ENCODE measurements at places on chromosomes 2 and 18.
A peak's percentile ranks its signal among the peaks of the same experiment; 100 is the strongest.

- DNase-seq = no peak
These were observed 24.0 kb upstream of the VPS4B start for GRCh38 chr18:63446266-63446665.

DNA sequence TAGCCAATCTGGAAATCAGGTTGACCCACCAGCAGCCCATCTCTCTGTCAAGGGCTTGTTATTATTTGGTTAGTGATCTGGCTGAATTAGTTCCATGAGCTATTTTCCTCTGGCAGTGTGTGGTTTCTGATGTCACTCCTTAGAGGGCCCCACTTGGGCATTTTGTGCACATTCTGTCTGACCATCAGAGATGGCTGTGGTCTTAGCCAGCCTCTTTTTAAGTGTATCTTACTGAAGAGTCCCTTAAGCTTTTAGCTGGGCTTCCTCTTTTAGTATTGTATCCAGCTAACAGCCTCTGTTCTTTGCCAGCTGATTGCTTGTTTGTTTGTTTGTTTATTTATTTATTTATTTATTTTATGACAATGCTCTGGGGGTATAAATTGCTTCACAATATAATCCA is 951.1 kb upstream of the CNTNAP5 start:
- DNase-seq = no peak

DNA sequence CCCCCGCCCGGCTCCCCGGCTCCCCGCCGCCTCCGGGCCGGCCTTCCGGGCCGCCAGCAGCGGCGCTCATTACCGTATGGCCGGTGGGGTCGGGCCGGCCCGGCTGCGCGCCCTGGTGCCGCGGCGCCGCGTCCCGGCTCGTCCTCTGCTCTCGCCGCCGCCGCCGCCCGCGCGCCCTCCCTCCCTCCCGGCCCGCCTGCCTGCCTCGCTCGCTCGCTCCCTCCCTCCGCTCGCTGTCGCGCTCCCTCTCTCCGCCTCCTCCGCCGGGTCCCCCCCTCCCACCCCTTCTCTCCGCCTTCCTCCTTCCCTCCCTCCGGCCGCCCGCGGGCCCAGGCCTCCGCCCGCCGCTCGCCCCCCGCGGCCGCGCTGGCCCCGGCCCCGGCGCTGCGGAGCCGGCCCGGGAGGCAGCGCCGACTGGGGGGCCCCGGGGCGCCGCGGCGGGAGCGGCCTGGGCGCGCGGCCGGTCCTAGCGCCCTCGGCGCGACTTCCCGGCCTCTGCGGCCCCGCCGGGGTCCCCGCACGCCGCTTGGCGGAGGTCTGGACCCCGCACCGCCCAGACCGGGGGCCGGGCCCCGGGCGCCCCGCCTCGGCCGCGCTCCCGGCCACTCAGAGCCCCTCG is at the start of gene DNMT3A:
Gene DNMT3A, minus strand, starts transcription at position 173 of the 619 bp plus-strand sequence. CDS start 27,941 bp downstream, outside the sequence.
- no peak for DNase-seq

DNA sequence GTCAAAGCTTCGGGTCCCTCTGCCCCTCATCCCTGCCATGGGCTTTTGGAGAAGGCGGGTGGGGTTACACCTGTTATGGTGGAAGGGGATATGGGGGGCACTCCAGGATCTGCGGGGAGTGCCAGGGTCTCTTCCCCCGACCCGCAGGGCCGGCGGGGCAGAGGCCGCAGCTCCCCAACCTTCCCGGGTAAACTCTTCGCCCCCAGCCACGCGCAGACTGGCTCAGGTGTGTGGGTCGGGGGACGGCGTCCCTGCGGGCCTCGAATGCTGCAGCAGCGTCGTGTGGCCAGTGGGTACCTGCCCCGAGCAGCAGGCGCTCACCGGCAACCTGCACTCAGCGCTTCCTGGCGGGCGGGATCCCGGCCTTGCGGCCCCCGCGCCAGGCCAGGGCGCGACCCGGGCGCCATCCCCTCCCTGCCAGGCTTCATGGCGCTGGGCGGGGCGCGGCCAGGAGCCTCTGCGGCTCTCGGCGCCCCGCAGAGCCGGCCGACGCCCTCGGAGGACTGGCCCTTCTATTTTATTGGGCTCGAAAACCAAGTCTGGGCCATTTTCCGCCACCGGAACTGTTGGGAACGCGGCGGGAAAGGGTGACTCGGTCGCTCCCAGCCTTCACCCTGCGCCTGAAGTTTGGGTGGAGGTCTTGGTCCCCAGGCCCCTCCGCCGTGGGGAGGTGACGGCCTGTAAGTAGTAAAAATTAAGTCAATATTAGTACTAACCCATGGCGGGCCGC is 4.5 kb downstream of the GBX2 start:
- no peak for DNase-seq

DNA sequence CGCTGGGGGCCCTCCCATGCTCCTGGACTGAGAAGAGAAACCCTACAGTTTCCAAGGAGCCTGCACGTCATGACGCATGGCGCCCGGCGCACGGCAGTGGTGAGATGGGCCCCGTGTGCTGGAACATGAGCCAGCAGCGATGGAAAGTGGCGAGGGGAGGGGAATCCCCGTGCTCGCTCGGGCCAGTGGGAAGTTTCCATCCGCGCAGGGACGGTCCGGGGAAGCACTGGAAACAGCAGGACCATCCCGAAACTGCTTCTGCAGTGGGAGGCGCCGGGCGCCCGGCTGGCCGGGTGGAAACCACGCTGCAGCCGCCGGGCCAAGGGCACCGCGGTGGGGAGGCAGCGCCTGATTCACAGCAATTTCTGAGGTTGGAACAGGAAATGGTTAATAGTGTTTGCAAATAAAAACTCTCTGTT is 4.9 kb upstream of the PDCD1 start:
- no peak for DNase-seq

DNA sequence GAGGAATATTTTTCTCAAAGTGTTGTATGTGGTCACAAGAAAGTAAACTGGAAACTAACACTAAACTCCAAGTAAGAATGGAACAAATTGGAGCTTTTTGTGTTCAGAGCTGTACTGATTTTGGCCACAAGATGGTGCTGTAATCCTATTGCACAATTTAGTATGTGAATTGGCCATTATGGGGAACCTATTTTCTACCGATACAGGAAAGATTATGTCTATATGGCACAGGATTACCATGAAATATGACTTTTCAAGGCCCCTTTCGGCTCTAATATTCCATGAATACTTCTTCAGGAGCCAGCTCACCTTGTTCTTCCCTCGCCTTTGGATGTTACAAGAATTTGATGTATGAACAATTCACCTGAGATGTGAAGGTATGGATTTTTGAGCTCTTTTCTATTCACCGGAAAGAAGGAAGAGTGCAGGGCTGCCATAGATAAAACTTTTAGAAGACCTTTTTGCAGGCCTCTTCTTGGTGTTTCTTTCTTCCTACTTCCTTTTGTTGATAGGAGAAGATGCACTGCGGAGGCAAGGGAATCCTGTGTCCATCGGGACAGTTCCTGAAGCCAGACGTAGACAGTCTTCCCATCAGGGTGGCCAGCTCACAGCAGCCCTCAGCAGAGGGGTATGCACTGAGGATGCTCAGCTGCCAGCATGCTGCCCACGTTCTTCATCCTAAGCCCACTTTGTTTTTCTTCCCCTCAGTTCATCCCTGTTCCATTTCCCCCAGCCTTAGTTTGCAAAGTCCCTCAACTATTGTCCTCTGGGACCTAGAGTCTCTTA is 13.3 kb downstream of the MRPL44 start:
- no peak for DNase-seq

DNA sequence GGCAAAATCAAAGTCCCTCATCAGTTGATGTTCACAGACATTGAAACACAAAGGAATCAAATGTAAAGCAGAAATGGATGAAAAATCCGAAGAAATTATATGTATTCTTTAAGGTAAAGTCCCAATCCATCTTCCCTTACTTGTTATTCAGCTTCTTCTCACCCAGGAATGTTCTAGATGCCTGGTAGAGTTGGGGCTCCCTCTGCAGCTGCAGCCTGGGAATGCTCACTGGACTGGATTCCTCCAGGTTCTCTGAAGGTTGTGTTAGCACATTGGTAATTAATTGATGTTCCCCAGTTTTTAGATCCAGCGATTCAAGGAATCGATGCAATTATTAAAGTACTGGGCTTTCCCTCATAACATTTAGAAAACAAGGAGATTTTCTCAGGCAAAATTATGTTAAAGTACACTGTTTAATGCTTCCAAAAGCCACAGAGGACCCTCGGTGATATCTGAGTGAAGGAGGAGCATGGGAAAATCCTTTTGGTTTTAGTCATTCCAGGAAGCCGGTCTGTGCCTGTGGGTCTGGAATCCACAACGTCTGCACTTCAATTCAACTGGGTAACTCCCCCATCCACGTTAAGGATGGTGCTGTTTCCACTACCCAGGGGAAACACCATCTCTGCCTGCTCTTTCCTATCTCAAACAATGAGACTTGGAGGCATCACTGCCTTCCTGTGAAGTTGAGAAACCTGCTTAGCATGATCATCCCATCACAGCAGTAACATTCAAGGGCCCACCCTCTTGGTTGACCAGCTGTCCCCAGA is 22.0 kb downstream of the NTSR2 start:
- DNase-seq = no peak

GRCh38 chr2:53911434-53912189 is 51.8 kb upstream of the GPR75 start:
- no peak for DNase-seq

DNA sequence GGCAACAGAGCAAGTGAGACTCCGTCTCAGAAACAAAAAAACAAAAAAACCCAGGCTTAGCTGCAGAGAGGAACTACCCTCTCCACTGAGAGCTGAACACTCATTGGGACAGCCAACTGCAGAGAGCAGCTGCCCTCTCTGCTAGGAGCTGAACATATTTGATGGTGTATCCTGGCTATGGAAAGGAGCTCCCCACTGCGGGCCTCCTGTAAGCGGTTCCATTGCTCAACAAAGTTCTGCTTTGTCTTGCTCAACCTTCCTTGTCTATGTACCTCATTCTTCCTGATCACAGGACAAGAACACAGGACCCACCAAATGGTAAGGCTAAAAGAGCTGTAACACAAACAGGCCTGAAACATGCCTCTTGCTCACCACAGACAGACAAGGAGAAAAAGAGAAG is 246.3 kb upstream of the LRRTM4 start:
- no peak for DNase-seq

- no peak for DNase-seq
These were observed 588.2 kb downstream of the IRS1 start for GRCh38 chr2:226211439-226211838.

GRCh38 chr2:70024284-70024683 is 62.9 kb upstream of the ASPRV1 start:
- no peak for DNase-seq

GRCh38 chr2:85588236-85588635 is 4.0 kb downstream of the VAMP5 start:
- no peak for DNase-seq

DNA sequence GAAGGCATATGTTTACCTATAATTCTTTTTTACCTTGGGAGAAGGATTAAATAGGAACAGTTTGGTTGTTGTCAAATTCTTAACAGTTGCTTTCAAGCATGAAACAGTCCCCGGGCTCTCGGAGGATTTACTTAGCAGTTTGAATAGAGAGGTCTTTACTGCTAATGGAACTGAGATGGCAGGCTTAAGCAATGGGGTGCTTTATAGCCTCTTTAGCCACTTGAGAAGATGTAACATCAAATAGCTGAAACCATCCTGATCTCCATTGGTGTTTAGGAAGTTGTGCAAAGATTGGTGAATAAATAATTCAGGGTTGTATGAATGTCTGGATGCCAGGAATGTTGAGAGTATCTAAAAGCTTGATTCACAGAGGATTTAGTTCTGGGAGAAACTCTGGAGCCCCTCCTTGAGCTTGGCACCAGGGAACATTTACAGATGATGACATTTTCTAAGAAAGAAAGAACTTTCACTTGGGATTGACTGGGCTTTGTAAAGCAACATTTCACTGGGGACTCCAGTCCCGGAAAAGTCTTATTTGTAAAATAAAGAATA is 51.9 kb downstream of the PTPRM start:
- no peak for DNase-seq

GRCh38 chr2:202610380-202610779 is 24.4 kb upstream of the FAM117B start:
- DNase-seq = no peak

GRCh38 chr2:23286758-23287704 is 97.9 kb upstream of the KLHL29 start:
- no peak for DNase-seq

DNA sequence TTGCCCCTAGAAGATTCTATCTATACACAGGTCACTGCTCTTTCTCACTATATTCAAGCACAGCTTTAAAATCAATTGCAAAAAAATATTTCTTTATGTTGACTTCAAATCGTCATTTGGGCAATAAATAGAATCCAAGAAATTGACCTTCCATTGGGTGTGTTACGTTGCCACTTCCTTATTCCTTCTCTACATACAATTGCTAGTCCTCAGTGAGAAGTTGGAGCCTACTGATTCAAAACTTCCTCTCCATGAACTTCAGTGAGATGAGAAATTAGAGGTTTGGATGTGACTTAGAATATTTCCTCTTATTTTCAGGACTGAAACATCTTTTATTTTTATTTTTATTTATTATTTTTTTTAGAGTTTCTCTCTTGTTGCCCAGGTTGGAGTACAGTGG is 40.3 kb downstream of the PMAIP1 start:
- DNase-seq = no peak

DNA sequence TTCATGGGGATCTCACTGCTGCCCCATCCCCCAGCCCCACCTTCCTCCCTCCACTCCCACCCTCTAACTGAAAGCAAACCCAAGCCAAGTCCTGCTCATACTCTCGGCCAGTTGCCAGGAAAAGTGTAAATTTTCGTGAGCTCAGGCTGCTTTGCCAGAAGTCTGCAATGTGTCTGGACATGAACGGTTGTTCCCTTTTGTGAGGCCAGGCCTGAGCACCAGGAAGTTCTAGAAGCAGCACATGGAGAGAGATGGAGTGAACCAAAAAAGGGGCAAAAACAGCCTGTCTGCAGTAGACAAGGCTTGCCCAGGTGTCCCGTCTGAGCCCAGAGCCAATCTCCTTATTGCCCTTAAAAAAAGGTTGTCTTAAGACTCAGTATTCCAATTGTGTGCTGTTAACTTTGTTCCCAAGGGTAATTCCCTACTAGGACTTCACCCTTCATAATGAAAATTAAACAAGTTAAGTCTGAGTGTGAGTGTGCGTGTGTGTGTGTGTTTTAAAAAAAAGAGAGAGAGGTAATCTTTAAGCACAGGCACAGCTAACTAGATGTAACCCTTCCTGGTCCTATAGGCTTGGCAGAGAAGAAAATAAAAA is 247.1 kb downstream of the BCL11A start:
- peak; percentile 45 for DNase-seq

DNA sequence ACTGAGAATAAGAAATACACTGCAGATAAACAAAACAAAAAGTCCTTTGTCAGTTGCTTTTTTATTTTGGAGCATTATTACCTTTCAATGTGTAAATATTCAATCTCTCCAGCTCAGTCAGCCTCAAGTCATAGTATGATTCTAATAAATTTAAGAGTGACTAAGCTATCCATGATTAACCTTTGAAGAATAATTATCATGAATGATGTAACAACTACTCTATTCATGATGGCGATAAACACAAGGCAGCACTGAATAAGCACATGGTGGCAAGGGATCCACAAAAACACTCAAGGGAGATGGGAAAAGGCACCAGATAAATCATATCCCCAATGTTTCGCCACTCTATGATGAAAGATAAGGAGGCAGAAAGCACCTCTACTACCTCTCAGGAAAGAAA is 67.0 kb downstream of the MAP4K3 start:
- no peak for DNase-seq
